ENCODE measurements at places on chromosomes 7 and 10.

GRCh38 chr10:124961248-124961570 lies 19.3 kb downstream of the ZRANB1 start:
- no peak for DNase-seq

DNA sequence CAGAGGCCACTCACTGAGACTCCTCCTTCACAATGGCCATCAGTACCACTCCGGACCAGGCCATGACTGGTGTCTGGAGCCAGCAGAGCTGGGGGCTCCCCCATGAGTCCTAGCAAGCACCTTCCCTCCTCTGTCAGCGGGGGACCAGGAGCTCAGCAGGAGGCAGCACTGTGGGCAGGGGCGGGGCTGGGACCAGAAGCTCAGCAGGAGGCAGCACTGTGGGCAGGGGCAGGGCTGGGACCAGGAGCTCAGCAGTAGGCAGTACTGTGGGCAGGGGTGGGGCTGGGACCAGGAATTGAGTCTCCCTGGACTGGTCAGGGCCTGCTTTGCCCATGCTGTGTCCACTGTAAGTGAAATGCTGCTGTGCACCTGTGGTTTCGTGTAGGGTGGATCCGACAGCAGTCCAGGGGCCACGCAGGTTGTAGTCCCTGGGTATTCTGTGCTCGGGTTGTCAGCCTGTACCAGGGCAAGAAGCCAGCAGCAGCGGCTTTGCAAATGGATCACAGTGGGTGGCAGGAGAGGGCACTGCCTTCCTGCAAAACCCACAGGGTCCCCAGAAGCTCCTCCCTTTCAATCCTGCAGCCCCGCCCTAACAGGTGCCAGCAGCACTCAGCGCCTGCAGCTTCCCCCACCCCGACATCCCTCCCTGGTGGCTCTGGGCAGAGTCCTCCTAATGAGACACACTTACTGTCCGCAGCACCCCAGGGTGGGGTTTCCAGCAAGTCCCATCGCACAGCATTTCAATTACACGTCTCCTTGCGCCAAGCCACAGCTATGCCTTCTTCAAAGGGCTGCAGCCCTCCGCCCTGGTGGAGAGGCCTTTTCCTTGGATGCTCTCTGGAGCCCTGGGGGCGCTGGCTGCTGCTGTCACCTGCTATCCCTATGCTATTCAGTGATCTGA lies 220.5 kb downstream of the TCERG1L start:
- DNase-seq: no peak

DNA sequence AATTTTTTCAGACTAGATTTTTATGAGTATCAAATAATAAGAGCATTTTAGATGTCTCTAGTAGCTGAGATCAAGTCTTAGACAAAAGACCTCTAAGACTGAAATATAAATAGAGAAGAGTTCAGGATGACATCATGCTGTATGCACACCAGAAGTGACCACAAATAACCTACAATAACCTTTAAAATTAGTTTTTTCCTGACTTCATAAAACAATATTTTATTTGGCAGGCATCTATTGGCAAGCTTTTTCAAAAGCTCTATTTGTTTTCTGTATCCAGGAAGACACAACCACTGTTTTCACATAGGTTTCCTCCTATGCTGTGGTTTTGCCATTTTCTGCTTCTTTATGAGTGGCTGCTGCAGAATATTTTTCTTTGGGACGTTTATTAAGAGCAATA lies 359.1 kb downstream of the CRPPA start:
- no peak for DNase-seq

DNA sequence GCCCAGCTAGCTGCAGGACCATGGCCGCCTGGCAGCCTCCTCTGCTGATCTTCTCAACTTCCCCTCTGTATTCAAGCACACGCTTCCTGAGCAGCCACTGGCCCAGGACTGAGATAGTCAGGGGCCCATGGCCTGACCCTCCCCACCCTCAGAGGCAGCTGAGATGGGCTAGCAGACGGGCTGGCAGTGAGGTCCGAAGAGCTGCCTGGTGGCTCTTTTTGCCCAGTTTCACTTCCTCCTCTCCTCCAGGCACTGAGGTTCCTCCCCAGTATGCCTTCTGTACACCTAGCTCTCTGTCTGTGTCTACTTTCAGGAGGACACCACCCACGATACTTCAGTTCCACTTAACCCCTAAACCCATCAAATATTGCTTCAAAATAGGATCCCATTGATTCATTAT lies 395.6 kb downstream of the TNS3 start:
- no peak for DNase-seq

- DNase-seq: no peak
Measured at GRCh38 chr7:108442039-108442568, 14.1 kb downstream of the NRCAM start.

DNA sequence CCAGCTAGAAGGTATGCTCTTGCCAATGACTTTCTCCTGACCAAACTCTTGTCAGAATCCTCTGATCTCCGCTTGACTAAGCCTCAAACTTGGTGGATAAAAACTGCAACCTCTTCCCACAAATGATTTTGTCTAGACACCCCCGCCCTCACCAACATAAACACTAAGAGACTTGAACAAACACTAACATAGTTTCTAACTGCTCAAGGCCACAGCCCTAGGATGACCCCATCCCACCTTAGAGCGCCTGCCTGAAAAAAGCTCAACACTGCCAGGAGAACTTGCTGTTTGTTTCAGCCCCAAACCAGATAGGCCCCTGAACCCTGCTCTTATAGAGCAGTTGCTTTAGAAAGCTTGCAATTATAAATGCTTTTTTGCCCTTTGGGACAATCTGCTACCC lies 71.8 kb downstream of the LRRN3 start:
- no peak for DNase-seq

DNA sequence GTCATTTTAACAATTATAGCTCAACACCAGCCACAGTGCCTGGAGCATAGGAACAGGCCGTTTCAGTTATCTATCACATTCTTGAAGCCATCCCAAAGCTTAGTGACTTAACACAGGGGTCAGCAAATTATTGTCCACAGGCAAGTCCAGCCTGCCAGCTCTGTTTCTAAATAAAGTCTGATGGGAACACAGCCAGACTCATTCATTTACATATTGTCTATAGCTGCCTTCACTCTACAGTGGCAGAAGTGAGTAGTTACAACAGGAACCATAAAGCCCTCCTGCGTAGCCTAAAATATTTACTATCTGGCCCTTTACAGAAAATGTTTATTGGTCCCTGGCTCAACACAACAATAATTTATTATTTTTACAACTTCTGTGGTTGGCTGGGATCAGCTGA lies 407.5 kb upstream of the AUTS2 start:
- DNase-seq: no peak

DNA sequence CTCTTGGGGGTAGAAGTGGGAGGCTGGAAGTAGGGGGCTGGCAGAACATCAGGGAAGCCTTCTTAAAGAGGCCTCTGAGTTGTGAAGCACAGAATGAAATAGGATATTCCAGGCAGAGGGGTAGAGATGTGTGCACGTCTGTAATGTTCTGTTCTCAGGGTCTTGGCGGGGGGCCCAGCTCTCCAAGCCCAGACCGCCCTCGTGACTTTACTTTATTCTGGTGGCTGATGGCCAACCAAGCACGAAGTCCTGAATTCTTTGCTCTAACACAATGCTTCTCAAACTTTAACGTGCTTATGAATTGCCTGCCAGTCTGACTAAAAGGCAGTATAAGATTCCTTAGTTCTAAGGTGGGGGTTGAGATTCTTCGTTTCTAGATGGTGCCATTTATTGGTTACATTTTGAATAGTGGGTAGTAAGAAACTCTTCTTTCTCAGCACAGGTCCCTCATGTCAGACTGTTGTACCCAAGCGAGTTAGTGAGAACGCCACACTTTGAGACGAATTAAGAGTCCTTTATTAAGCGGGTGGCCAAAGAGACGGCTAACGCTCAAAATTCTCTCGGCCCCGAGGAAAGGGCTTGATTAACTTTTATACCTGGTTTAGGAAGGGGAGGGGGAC lies 8.2 kb downstream of the PRXL2A start:
- DNase-seq: no peak

DNA sequence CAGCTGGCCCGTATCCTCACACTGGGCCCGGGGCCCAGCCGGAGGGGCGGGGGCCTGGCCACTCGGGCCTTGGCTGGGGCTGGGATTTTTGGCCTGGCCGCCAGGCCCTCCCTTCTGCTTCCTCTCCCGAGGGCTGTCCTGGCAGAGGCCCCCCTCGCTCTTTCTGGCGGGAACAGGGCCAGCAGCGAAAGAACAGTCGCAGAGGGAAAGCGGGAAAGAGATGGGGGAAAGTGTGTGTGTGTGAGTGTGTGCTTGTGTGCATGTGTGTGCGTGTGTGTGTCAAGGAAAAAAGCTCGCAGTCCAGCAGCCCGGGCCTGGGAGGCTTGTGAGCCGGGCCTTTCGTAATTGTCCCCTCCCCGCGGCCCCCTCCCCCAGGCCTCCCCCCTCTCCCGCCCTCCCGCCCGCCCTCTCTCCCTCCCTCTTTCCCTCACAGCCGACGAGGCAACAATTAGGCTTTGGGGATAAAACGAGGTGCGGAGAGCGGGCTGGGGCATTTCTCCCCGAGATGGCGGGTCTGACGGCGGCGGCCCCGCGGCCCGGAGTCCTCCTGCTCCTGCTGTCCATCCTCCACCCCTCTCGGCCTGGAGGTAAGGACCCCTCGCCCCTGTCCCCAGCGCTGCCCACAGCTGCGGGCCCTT lies at the start of gene ELN:
TSS of gene ELN (plus strand) at position 491 of the 638 bp plus-strand sequence. CDS start at position 506, 15 bp downstream.
- DNase-seq: peak; percentile 59

DNA sequence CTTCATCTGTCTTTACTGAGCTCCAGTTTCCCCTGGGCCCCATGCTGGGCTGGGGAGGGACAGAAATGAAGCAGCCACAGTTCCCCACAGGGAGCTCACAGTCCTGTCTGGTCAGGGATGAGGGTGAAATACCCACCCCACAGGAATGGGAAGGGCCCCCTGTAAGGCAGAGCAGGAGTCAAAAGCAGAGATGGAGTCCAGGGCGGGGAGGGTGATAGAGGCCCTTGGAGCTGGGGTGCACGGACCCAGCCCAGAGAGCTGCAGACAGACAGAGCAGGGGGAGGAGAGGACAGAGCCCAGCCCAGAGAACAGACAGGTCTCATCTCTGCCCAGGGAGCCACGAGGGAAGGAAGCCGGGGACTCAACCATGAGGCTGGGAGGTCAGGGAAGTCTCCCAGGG lies 34.9 kb upstream of the ZNF488 start:
- DNase-seq: no peak

GRCh38 chr7:94382746-94383145 lies 11.9 kb upstream of the COL1A2 start:
- DNase-seq: no peak

- DNase-seq: no peak
Measured at GRCh38 chr10:97782455-97783228, 10.8 kb upstream of the SFRP5 start.

GRCh38 chr7:155377071-155377837 lies 79.6 kb downstream of the INSIG1 start:
- no peak for DNase-seq

DNA sequence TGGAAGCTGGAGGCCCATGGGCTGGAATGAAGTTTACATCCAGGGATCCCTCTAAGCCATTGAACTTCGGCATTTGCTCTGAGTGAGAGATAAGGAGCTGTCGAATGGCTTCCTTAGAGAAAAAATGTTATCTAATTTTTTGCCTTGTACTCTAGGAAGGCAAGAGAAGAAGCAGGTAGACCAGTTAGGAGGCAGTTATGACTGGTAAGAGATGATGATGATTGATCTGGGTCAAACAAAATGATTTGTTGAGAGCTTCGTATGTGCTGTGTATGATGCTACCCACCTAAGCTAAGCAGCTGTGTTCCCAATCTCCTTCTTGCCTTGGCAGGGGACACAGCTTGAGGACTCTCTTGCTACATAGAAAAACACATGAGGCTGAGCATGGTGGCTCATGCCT lies 370.2 kb downstream of the LRMDA start:
- no peak for DNase-seq

- DNase-seq: no peak
Measured at GRCh38 chr7:19928247-19928646, 154.8 kb upstream of the TMEM196 start.

DNA sequence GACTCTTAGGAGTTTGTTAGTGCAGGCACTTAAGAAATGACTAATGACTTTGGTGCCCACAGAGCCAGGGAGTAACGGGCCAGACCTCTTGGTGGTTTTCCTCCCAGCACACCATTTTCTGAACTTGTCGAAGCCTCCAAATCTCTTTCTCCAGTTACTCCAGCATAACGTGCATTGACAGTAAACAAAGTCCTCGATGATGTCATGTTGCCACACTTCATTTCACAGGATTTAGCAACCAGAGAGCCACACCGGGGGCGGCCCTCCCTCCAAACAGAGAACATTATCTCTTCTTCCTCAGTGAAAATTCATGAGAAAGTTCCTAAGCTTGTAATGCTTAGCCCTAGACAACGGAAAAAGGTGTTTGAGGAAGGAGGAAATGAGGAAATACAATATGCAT lies 4.0 kb upstream of the SVOPL start:
- no peak for DNase-seq

- no peak for DNase-seq
Measured at GRCh38 chr10:734481-734880, 45.0 kb upstream of the DIP2C start.

- no peak for DNase-seq
Measured at GRCh38 chr7:135757719-135758411, 9.3 kb upstream of the FAM180A start.

DNA sequence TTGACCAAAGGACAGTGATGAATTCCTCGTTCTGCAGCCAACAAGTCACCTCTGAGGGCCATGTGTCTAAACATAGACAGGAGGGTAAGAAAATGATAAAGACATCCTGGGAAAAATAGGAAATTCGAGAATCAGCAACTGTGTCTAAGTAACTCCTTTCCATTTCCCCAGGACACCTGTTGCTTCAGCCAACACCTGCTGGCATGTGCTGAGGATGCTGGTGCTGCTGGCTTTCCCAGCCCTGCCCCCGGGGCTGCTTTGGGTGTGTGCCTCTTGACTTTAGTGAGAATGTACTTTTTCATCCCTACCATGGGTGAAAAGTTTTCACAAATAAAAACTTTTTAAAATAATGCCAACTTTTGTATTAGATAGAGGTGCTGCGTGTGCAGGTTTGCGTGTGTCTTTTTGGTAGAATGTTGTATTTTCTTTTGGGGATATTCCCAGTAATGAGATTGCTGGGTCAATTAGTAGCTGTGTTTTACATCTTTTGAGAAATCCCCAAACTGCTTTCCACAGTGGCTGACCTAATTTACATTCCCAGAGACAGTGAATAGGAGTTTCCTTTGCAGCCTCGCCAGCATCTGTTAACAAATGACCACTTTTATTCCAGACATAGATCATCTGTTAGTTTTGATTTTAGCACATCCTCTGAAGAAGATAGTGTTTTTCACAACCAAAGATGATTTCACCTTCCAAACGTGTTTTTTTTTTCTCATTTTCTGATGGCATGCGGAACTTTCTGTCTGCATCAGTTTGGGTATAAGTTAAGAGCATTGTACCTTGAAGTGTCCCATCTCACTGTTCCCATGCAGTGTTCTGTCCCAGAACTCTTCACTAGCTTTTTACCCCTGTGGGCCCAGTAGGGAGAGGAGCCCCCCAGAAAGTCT lies 104.2 kb upstream of the ACBD5 start:
- DNase-seq: no peak

Measured in occipital lobe (tissue), 3 donors.